Activated CD8-positive, alpha-beta T cell treated with anti-CD3 and anti-CD28 coated beads for 36 hours (primary cell): ENCODE measurements at places on chromosomes 1 and 21.

DNA sequence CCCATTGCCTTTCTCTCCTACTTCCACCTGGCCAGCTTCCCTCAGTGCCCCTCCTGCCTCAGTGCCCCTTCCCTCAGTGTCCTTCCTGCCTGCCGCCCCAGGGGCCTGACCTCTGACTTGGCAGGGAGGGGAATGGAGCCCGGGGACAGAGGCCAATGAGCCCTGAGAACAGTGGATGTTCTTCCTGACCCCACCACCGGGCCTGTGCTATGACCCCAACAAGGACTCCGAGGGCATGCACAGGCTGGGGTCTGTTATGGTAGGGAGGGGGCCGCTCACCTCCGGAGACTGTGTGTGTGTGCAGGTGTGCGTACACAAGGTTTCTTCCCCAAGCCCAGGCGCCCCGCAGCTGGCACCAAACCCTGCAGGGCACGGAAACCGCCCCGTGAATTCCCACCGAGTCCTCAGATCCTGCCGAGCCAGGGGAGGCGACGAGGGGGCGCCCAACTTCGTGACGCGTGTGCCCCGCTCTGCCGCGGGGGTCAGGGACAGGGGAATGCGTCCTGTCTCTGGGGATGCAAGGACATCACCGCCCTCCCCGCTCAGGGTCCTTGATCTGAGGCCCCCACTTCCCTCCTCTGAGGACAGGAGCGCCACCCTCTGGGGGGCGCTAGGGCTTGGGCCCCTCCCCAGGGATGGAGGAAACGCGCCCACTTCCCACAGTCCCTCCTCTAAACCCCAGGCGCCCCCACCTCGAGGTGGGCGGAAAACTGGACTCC is 766 bp downstream of the RAP1GAP start:
- no peak overlapping the region for H3K27ac ChIP-seq
- no peak for DNase-seq
- H3K4me1 ChIP-seq = peaks cover 18% of the 10 kb centered on the region
- peaks cover 24% of the 10 kb centered on the region for H3K27me3 ChIP-seq
- H3K4me3 ChIP-seq = peak overlapping the region; percentile 5

GRCh38 chr1:83791821-83792437 is 207.0 kb downstream of the TTLL7 start:
- DNase-seq = no peak
- H3K27me3 ChIP-seq = no peaks in the 10 kb centered on the region
- H3K27ac ChIP-seq = no peak overlapping the region

- no peak for DNase-seq
- H3K4me1 ChIP-seq = peaks cover 58% of the 10 kb centered on the region
- H3K4me3 ChIP-seq = no peak overlapping the region
- no peak overlapping the region for H3K27ac ChIP-seq
- H3K27me3 ChIP-seq = no peaks in the 10 kb centered on the region
Measured at GRCh38 chr1:226943927-226944326, 3.8 kb downstream of the COQ8A start.

GRCh38 chr1:190478149-190479049 is 735 bp upstream of the BRINP3 start:
- H3K4me3 ChIP-seq = no peak overlapping the region
- no peak overlapping the region for H3K27ac ChIP-seq

GRCh38 chr1:155128755-155129473 is 1.2 kb downstream of the EFNA1 start:
- H3K36me3 ChIP-seq = no peaks in the 10 kb centered on the region
- peak overlapping the region; percentile 73 for H3K4me3 ChIP-seq
- DNase-seq = no peak

- no peaks in the 10 kb centered on the region for H3K27me3 ChIP-seq
- peaks cover 1% of the 10 kb centered on the region for H3K36me3 ChIP-seq
- H3K4me1 ChIP-seq = peaks cover 11% of the 10 kb centered on the region
- H3K27ac ChIP-seq = no peak overlapping the region
- H3K4me3 ChIP-seq = no peak overlapping the region
Measured at GRCh38 chr1:174939775-174940545, 59.8 kb upstream of the CACYBP start.

DNA sequence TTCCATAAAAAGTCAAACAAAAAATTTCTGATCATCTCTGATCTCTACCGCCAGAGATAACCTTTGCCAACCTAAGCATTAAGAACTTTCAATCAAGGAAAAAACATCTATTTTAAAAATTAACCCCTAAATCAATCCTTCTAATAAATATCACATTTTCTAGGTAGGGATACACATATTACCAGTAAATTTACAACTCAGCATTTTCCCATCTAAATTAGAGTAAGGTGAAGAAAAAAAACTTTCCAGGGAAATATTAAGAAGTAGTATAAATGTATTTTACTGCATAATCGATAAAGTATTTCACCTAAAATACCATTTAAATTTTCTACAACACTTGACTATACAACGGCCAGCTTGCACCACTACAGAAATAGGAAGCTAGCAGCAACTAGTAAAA is 1.5 kb downstream of the STX6 start:
- DNase-seq = no peak
- peaks cover 40% of the 10 kb centered on the region for H3K4me1 ChIP-seq
- H3K4me3 ChIP-seq = peak overlapping the region; percentile 97

DNA sequence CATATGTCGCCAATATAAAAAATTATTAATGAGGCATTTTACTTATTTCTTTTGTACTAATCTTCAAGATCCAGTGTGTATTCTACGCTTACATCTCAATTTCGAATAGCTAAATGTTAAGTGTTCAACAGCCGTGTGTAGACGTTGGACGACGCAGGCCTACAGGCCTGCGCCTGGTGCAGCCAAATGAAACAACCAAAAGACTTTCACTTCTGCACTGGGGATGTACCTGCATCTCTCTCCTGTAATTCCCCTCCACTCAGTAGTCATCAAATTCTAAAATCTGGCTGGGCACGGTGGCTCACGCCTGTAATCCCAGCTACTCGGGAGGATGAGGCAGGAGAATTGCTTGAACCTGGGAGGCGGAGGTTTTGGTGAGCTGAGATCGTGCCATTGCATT is 76.8 kb upstream of the HNRNPU start:
- H3K27ac ChIP-seq = no peak overlapping the region
- H3K4me3 ChIP-seq = no peak overlapping the region
- no peaks in the 10 kb centered on the region for H3K36me3 ChIP-seq
- no peaks in the 10 kb centered on the region for H3K4me1 ChIP-seq

GRCh38 chr1:107480548-107481415 is 339.9 kb downstream of the NTNG1 start:
- H3K4me1 ChIP-seq = peaks cover 3% of the 10 kb centered on the region
- no peaks in the 10 kb centered on the region for H3K36me3 ChIP-seq
- peak; percentile 4 for DNase-seq

GRCh38 chr1:244445320-244446181 is 6.2 kb downstream of the ADSS2 start:
- DNase-seq = no peak
- H3K36me3 ChIP-seq = peaks cover 43% of the 10 kb centered on the region
- H3K4me3 ChIP-seq = no peak overlapping the region
- peaks cover 65% of the 10 kb centered on the region for H3K4me1 ChIP-seq
- peak overlapping the region; percentile 62 for H3K27ac ChIP-seq
- no peaks in the 10 kb centered on the region for H3K27me3 ChIP-seq

DNA sequence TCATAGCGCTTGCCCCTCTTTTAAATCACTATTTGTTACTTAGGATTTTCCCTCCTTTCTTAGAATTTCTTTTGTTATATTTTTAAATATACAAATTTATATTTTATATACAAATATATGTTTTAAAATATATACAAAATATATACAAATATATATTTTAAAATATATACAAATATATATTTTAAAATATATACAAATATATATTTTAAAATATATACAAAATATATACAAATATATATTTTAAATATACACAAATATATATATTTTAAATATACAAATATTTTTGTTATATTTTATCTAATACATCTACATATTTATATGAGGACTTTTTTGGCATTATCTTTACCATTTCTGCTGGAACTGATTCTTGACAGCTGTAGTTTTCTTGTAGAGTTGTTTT is 50.9 kb upstream of the QSOX1 start:
- no peak overlapping the region for H3K27ac ChIP-seq
- H3K4me3 ChIP-seq = no peak overlapping the region
- peaks cover 7% of the 10 kb centered on the region for H3K4me1 ChIP-seq
- H3K36me3 ChIP-seq = peaks cover 8% of the 10 kb centered on the region
- DNase-seq = no peak
- no peaks in the 10 kb centered on the region for H3K27me3 ChIP-seq

DNA sequence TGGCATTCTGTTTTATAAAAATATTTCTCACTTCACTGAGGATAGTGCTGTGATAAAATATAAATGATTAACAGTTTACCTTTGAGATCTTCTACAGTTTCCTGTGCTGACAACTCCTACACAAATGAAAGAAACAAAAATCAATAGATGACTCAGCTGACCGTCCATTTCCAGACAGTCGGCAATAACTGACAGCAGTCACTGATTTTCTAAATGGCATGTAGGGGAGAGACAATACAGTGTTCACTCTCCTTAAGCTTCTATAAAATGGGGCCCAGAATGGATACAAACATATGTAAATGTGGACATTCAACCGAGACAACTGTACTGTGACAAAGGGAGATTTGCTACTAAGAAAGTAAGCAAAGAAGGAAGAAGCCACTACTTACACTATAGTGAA is 34.3 kb downstream of the PCNX2 start:
- no peaks in the 10 kb centered on the region for H3K27me3 ChIP-seq
- peaks cover 12% of the 10 kb centered on the region for H3K4me1 ChIP-seq
- H3K4me3 ChIP-seq = no peak overlapping the region
- H3K27ac ChIP-seq = no peak overlapping the region
- no peak for DNase-seq

GRCh38 chr21:36260030-36260787 is 59.8 kb upstream of the MORC3 start:
- H3K27me3 ChIP-seq = no peaks in the 10 kb centered on the region
- peak; percentile 58 for DNase-seq
- H3K27ac ChIP-seq = peak overlapping the region; percentile 73
- peaks cover 7% of the 10 kb centered on the region for H3K36me3 ChIP-seq
- peak overlapping the region; percentile 69 for H3K4me3 ChIP-seq

GRCh38 chr21:44006017-44006619 is 6.0 kb upstream of the TRAPPC10 start:
- H3K27ac ChIP-seq = no peak overlapping the region
- no peaks in the 10 kb centered on the region for H3K36me3 ChIP-seq
- H3K4me3 ChIP-seq = no peak overlapping the region

DNA sequence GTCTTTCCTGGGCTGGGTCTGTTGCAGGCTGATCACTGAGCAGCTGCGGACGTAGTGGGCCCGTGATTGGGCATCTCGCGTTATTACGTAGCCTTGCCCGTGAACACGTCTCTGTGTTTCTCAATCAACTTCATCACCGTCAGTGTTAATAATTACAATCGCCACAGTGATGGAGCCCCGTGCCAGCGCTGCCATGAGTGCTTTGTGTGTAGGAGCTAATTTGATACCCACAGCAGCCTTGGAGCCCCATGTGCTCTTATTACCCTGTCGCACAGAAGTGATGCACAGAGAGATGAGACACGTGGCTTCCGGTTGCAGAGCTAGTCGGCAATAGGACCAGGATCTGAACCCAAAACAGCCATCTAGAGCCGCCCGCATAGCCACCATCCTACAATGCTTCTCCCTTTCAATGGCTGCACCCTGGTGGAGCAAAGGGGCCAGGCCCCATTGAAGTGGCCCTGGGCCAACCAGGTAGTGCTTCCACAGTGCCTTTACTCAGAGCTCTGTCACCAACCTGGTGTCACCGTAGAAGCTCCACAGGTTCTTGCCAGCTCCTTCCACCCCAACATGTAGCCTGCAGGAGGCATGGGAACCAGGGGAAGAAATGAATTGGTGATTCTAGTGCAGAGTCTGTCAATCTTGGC is 398.5 kb upstream of the VAMP3 start:
- H3K36me3 ChIP-seq = no peaks in the 10 kb centered on the region
- DNase-seq = no peak
- no peak overlapping the region for H3K27ac ChIP-seq
- no peak overlapping the region for H3K4me3 ChIP-seq

DNA sequence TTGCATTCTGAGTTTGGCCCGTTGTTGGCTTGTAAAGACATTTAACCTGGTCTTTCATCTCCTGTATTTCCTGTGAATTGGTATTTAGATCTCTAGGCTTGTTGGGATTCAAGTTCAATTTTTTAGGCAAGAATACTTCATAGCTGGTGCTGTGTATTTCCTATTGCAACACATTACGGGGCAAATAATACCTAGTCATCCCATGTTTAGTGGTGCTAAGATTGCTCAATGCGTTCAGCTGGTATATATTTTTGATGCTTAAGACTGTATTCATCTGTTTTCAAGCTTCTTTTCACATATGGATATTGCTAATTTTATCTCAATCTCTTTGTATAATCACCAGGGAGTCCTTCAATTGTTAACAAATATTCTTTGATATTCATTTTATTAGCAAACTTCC is 87.5 kb upstream of the ZBTB18 start:
- no peak overlapping the region for H3K4me3 ChIP-seq
- no peak overlapping the region for H3K27ac ChIP-seq

DNA sequence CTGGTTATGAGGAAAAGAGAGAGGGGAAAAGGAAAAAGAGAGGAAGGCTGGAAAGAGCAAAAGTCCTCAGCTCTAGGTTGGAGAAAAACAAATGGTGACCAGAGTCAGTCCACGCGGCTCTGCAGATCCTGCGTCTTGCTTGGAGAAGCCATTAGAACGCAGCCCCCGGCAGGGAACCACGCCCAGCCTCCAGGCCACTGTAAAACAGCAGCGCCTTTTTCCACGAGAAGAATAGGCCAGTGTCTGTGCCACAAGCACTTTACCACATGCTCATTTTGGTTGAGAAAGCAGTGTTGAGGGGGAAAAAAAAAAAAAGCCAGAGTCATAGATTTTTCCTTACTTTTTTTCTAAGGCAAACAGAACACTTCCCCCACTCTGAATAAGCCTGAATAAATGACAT is 846.9 kb upstream of the ADAMTS5 start:
- H3K4me1 ChIP-seq = no peaks in the 10 kb centered on the region
- no peak overlapping the region for H3K4me3 ChIP-seq
- no peak overlapping the region for H3K27ac ChIP-seq
- no peak for DNase-seq
